ENCODE measurements at places on chromosomes 5 and 9. TPM values are rescaled to one million over a fixed set of nuclear protein-coding genes. Genes with fewer than 3 reads are reported as not detected.

The CDX1 gene
- not detected for total RNA-seq

The C8G gene
- 2.4 TPM for total RNA-seq

The C9 gene
- not detected for total RNA-seq

The FYB1 gene
- 14.4 TPM for total RNA-seq

The SLCO6A1 gene
- total RNA-seq, result not detected

The ANKRD31 gene
- not detected for total RNA-seq

The CSF2 gene
- 0.32 TPM for total RNA-seq

The GABRB2 gene
- total RNA-seq, result not detected
